ENCODE measurements at places on chromosomes 2 and 18.

GRCh38 chr2:109736177-109736827 lies 57.8 kb upstream of the RGPD5 start:
- DNase-seq = peak; percentile 35

GRCh38 chr2:163155279-163155883 lies 316.8 kb upstream of the KCNH7 start:
- DNase-seq = peak; percentile 1

GRCh38 chr2:169464882-169465281 lies 14.4 kb upstream of the BBS5 start:
- DNase-seq = no peak

DNA sequence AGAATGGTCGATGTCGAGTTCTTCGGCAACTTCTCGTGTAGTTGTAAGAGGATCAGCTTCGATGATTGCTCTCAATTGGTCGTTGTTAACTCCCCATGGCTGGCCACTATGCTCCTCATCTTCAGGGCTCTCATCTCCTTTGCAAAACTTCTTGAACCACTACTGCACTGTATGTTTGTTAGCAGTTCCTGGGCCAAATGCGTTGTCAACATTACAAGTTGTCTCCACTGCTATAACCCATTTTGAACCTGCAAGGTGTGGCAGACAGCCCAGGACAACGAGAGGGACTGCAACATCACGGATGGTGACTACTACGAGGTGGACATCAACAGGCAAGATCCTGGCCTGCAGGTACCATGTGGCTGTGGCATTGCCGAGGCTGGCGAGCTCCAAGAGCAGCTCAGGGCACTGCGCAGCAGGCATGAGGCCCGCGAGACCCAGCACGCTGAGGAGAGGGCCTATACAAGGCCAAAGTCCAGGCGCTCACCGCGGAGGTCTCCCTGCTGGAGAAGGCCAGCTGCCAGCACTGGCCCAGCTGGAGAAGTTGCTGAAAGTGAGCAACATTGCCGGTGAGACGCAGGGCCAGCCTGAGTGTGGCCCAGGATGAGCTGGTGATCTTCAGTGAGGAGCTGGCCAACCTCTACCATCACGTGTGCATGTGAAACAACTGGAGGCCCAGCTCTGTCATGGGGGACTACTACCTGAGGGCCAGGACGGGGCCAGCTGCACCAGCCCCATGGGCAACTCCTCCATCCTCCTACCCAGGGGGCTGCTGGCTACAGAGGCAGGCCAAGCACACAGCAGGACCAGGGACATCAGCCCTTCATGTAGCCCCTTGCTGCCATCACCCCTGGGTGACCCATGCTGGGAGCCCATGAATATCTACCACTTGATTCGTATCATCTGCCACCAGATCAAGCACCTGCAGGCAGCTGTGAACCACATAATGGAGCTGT lies 20.2 kb downstream of the CLK1 start:
- DNase-seq = no peak
